ENCODE measurements at places on chromosomes 5 and 9.
A peak's percentile ranks its signal among the peaks of the same experiment; 100 is the strongest.

DNA sequence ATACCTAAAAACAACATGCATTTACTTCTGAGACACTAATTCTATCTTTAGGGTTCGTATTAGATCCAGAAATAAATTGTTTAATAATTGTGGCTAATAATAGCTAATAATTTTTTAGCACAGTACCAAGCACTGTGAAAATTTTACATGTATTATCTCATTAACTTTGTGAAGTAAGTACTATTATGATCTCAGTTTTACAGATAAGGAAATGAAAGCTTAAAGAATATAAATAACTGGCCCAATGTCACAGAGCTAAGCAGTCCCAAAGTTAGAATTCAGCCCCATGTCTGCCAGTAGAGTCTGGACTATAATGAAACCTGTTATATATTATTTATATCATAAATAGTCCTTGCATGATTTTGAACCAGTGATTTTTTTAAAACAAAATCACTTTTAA lies 163.3 kb downstream of the NIPBL start:
- DNase-seq: no peak

DNA sequence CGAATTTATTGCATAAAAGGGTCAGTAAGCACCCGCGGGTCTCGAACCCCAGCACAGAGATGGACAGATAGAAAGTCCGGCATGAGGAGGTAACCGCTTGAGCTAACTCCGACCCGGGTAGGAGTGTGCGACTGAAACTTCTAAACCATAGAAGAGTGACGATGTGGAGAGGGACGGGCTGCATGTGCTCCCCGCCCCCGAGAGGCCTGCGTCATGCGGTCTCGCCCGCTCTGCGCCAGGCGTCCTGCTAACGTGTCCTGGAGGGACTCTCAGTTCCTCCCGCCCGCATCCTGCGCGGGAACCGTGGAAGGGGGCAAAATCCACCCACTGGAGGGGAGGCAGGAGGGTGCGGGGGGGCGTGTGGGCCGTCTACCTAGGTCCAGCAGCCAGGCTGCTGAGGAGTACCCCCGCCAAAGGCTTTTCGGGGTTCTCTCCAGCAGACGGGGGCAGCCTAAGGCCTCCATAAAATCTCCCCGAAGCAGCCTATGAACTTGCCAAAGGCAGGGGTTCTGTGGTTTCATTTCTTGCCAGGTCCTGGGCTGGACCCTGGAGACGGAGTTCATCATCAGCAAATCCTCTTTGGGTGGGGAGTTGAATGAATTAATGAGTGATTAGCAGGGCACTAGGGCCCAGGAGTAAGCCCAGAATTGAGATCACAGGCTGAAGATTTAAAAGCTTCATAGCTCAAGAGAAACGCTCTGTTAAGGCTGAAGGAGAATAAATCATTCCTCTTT lies 51.9 kb downstream of the TGFBI start:
- peak; percentile 85 for DNase-seq

GRCh38 chr9:80994892-80995291 lies 694.5 kb downstream of the TLE1 start:
- DNase-seq: no peak

DNA sequence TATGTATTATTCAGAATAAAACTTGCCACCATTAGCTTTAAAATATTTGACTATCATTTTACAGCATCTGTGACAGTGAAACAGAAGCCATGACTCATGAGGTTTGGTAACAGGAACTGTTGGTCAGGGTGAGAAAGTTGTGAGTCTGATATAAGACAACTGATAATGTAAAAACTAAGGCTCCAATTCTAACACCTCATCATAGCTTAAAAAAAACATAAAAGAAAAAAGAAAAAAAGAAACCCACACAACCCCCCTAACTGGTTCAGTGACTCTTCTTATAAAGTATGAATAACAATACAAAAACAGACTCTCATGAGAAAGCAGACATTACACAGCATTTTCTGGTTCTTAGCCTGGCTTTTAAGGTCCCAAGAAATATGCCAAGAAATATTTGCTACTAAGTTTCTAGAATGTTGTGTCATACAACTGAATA lies 85.8 kb downstream of the MRPS27 start:
- DNase-seq: no peak

DNA sequence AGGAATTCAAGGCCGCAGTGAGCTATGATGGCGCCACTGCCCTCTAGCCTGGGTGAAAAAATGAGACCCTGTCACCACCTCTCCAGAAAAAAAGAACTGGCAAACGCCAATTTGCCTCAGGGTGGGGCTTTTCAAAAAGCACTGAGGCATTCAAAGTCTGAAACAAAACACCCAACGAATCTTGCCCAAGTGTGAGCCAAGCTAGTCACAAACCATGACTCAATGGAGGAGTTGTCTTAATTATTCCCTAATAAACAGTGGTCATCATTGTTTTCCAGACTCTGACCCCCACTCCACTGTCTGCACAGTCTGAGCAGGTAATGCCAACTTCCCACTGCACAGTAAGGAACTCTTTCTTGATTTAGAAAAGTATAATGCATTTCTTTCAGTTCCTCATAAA lies 16.8 kb downstream of the FRMD3 start:
- DNase-seq: no peak

DNA sequence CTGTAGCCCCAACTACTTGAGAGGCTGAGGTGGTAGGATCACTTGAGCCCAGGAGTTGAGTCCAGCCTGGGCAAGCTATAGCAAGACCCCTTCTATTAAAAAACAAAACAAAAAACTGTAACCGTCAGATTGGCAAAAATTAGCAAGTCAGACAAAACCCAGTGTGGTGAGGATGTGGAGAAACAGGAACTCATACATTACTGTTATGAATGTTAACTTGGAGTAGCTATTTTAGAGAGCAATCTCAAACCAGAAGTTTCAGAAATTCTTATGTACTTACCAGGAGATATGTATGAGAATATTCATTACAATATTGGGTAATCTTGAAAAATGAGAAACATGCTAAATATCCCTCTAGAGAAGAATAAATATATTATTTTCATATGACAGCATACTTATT lies 120.3 kb downstream of the INVS start:
- no peak for DNase-seq

- DNase-seq: no peak
These were observed 41.1 kb downstream of the LAMC3 start for GRCh38 chr9:131049829-131050715.

DNA sequence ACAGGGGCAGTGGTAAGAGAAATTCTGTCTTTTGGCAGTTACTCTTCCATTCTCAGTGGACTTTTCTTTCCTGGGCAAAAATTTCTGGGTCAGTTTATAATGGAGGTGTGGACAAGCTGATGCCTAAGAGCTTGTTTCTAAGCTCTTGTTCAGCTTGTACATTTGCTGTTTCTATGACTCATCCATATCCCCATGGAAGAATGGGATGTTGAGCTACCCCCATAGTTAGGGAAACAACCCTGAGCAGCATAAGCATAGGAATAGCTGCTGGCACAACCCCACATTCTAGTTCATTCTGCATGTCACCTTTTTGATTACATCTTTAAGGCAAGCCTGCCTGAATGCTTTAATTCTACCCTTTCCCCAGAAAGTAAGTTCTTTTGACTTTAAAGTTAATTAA lies 173.3 kb downstream of the PSAT1 start:
- no peak for DNase-seq

- DNase-seq: no peak
These were observed 398.2 kb downstream of the NFIB start for GRCh38 chr9:13915591-13916301.

- DNase-seq: no peak
These were observed 35.0 kb downstream of the CNOT8 start for GRCh38 chr5:154893381-154893780.

DNA sequence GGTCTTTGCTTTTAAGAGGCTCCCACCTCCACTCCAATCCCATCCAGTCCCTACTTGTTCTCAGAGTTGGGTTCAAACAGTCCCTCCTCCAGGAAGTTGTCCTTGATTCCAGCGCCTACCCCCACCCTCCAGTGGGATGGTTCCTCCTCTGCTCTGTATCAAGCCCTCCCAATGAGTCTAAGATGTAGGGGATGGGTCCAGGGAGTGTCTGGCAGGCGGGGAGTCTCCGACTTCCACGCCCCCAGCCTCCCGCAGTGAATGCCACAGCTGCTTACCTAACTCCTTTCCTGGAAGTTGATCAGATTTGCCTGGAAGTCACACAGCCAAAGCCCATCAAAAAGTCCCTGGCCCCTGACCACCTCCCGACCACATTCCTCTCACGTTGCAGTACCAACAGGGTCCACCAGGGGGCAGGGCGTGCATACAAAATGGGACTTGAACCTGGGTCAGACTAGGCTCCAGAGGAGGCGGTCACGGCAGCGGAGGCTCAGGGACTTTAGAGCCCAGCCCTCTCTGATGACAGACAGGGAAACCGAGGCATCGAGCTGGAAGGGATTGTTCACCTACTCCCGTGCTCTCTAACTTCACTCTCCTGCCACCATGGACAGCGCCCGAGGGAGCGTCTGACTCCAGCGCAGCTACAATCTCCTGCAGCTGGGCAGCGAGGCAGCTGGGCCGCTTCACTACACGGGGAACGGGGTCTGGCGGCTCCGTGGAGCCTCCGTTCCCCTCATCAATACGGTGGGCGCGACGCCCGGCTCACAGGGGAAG lies 25.0 kb upstream of the TDRD7 start:
- DNase-seq: peak; percentile 54

DNA sequence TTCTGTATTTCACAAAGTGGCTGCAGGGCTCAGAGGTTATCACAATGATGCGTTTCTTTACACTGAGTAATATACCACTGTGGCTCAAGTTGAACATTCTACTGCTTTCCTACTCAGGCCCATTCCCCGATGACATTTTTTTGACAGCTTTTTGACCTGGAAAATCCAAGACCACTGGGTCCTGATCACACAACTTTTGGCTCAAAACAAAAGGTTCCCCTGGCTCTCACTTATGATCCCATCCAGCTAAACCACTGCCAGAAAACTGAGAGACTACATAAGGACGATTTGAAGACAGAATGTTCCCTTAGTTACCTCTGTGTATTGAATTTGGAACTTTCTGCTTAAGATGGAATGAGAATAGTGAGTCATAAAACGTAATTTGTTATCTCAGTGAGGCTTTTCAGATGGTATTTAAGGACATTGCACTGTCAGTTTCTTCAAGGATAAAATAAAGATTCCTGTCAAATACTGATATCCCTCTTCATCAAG lies 78.0 kb upstream of the FBXL7 start:
- DNase-seq: no peak

Measured in MM.1S (cell line).